Chondrocyte (in vitro differentiated cells): ENCODE measurements at places on chromosomes 6 and 20. TPM values are rescaled to one million over a fixed set of nuclear protein-coding genes. Genes with fewer than 3 reads are reported as not detected.

GRCh38 chr20:24277196-24277595 is 192.2 kb upstream of the SYNDIG1 start:
- no peaks in the 10 kb centered on the region for H3K4me1 ChIP-seq
- no peak overlapping the region for H3K27ac ChIP-seq
- peaks cover 42% of the 10 kb centered on the region for H3K27me3 ChIP-seq
- H3K4me3 ChIP-seq = no peak overlapping the region

DNA sequence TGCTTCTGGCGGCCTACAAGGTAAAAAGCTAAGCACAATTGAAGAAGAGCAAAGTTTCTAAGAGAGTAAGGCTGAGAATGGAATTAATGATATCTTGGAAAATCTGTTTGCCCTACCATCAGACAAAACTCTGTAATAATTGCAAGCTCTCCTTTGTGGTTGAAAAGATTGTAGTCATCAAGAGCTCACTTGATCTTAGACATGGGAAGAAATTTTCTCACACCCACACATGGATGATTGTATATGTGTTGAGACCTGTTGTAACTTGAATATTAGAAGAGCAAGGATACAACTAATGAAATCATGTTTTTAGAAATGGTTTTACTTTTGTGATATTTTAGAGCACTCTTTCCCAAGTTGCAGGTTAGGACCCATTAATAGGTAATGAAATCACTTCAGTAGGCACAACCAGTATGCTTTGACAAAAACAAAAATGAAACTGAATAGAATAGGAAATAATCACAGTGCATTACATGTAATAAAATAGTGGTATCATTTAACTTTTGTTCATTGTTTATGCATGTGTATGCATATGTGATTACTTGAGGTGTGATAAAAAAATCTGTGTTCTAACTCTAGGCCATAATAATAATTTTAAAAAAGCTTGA is 14.0 kb downstream of the DCBLD1 start:
- H3K4me3 ChIP-seq = peak overlapping the region; percentile 21
- H3K27ac ChIP-seq = peak overlapping the region; percentile 84
- DNase-seq = no peak
- H3K27me3 ChIP-seq = no peaks in the 10 kb centered on the region

DNA sequence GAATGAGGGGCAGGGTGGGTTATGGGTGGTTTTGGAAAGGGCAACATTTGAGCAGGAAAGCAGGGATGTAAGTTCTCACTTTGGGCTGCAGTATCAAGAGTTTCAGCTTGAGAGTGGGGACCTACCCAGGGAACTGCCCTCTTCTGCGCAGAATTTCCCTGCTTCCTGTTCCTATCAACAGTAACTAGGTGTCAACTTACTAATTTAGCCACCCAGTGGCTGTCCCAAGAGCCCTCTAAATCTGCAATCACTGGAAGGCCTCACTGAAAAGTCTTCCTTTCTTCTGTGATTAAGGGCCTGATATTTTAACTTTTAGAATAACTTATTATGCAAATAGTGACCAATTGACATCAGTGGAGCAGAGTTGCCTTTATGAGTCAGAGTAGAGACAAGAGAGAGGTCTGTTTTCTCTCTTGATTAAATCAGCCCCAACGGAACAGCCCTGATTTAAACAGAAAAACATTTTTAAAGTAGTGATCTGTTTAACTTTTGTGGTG is 118.2 kb upstream of the RIPOR2 start:
- peaks cover 21% of the 10 kb centered on the region for H3K4me1 ChIP-seq
- no peak overlapping the region for H3K4me3 ChIP-seq
- peaks cover 2% of the 10 kb centered on the region for H3K36me3 ChIP-seq
- H3K27ac ChIP-seq = peak overlapping the region; percentile 91
- DNase-seq = no peak

DNA sequence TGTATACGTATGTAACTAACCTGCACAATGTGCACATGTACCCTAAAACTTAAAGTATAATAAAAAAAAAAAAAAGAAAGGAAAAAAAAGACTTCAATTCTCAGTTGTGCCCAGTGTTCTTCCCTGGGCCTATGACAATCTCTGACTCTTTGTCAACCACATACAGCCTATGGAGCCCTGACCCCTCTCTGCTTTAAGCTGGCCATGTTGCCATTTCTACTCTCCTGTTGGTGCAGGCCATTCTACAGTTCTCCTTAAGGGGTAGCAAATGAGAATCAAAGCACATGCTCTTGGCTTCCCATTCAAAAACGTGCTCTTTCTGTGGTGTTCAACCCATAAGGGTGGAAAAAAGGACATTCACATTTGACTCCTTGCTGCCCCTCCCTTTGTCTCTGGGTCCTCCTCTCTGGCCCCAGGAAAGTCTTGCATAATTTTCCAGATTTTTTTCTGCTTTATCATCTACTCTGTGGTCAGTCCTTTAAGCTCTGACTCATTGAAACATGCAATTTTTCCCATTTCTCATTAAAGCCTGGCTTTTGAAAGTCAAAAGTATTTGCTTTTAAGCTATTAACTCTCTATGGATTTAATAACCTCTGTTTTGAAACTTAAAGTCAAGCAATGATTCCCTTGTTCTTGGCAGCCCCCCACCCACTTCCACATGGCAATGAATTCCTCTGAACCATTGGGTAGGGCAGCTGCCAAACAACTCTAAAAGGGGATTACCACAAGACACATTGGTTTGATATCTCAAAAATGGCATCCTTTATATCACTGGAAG is 208.6 kb upstream of the MCHR2 start:
- DNase-seq = no peak
- no peaks in the 10 kb centered on the region for H3K27me3 ChIP-seq
- peaks cover 13% of the 10 kb centered on the region for H3K4me1 ChIP-seq
- no peak overlapping the region for H3K4me3 ChIP-seq
- peak overlapping the region; percentile 89 for H3K27ac ChIP-seq
- H3K36me3 ChIP-seq = peaks cover 2% of the 10 kb centered on the region

- H3K27ac ChIP-seq = no peak overlapping the region
- DNase-seq = no peak
- H3K36me3 ChIP-seq = no peaks in the 10 kb centered on the region
- no peaks in the 10 kb centered on the region for H3K4me1 ChIP-seq
- no peaks in the 10 kb centered on the region for H3K27me3 ChIP-seq
Observed at GRCh38 chr6:6707143-6707542, 118.6 kb downstream of the LY86 start.

DNA sequence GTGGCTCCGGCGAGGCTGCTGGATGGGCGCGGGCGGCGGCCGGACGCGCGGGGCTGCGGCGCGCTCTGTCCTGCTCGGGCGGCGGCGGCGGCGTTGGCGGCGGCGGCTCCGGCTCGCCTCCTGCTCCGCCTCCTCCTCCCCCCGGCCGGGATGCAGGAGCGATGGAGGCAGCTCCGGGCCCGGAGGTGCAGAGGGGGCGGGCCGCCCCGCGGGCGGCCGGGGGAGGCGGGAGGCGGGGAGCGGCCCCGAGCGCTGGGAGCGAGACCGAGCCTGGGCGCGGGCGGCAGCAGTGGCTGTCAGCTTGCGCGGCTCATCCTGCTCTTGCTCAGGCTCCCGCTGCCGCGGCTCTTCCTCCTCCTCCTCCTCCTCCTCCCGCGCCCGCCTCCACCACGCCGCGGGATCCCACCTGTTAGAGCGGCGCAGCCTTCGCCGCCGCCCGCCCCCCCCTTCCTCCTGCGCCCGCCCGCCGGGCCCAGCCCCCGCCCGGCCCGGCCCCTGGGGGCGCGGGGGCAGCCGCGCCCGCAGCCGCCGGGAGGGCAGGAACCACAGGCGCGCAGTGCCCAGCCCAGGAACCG is at the start of gene NOL4L:
Gene NOL4L (minus strand): TSS at position 323 of the 575 bp plus-strand sequence. CDS start 443 bp downstream, outside the sequence.
- peaks cover 29% of the 10 kb centered on the region for H3K4me1 ChIP-seq
- peak within 1 kb of the TSS; percentile 80 for H3K4me3 ChIP-seq
- H3K27me3 ChIP-seq = peaks cover 4% of the 10 kb centered on the region
- H3K27ac ChIP-seq = peak within 1 kb of the TSS; percentile 49
- H3K36me3 ChIP-seq = no peaks in the 10 kb centered on the region

GRCh38 chr6:23269436-23269835 is 700.1 kb downstream of the HDGFL1 start:
- H3K27ac ChIP-seq = peak overlapping the region; percentile 2
- H3K4me1 ChIP-seq = peaks cover 16% of the 10 kb centered on the region
- DNase-seq = no peak
- no peak overlapping the region for H3K4me3 ChIP-seq

DNA sequence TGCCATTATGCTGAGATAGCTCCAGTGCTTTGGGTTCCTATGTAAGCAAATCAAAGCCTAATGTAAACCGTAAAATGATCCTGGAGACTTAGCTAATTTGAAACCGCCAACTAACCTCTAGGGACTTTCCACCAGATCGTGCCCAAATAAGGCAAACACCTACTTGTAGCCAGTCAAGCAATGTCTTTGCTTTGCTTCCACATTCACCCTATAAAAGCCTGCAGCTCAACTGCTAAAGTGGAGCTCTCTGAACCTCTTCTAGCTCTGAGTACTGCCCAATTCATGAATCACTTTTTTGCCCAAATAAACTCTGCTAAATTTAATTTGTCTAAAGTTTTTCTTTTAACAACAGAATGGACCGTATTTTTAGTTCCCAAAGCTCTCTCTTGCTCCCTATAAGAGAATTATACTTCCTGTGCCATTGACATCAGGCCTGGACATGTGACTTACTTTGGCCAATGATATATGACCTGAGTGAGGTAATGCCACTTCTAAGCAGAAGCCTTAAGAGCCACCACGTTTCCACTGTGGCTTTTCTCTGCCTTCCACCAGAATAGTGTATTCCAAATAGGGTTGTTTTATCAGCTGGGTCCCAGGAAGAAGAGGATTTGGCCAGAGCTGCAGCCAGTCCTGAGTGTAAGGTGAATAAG is 34.8 kb upstream of the PSMF1 start:
- H3K4me3 ChIP-seq = no peak overlapping the region
- no peak for DNase-seq
- H3K4me1 ChIP-seq = no peaks in the 10 kb centered on the region
- H3K36me3 ChIP-seq = no peaks in the 10 kb centered on the region

DNA sequence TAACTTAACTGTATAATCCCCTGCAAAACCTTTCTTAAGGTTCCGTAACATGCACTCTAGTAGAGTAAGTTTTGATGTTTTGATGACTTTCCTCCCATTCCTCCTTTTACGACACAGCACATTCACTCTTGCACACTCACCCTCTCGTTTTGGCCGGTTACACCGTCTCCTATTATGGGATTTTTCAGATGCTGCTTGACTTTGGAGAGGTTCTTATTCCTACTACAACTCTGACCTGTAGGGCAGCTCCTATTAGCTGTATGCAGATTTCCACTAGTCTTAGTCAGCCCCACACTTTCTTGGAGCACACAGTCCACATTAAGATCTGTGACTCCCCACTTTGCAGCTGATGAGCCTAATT is 223.7 kb upstream of the SYNCRIP start:
- no peaks in the 10 kb centered on the region for H3K36me3 ChIP-seq
- H3K4me3 ChIP-seq = no peak overlapping the region
- H3K27me3 ChIP-seq = peaks cover 8% of the 10 kb centered on the region

GRCh38 chr20:58905236-58905635 is 52.7 kb downstream of the GNAS start:
- DNase-seq = no peak
- H3K27me3 ChIP-seq = no peaks in the 10 kb centered on the region
- H3K27ac ChIP-seq = peak overlapping the region; percentile 11
- peaks cover 47% of the 10 kb centered on the region for H3K36me3 ChIP-seq
- no peak overlapping the region for H3K4me3 ChIP-seq

- H3K4me1 ChIP-seq = peaks cover 14% of the 10 kb centered on the region
- H3K4me3 ChIP-seq = peak overlapping the region; percentile 54
- no peak overlapping the region for H3K27ac ChIP-seq
- no peak for DNase-seq
- peaks cover 68% of the 10 kb centered on the region for H3K27me3 ChIP-seq
Observed at GRCh38 chr20:20370094-20370575, 2.2 kb downstream of the INSM1 start.

DNA sequence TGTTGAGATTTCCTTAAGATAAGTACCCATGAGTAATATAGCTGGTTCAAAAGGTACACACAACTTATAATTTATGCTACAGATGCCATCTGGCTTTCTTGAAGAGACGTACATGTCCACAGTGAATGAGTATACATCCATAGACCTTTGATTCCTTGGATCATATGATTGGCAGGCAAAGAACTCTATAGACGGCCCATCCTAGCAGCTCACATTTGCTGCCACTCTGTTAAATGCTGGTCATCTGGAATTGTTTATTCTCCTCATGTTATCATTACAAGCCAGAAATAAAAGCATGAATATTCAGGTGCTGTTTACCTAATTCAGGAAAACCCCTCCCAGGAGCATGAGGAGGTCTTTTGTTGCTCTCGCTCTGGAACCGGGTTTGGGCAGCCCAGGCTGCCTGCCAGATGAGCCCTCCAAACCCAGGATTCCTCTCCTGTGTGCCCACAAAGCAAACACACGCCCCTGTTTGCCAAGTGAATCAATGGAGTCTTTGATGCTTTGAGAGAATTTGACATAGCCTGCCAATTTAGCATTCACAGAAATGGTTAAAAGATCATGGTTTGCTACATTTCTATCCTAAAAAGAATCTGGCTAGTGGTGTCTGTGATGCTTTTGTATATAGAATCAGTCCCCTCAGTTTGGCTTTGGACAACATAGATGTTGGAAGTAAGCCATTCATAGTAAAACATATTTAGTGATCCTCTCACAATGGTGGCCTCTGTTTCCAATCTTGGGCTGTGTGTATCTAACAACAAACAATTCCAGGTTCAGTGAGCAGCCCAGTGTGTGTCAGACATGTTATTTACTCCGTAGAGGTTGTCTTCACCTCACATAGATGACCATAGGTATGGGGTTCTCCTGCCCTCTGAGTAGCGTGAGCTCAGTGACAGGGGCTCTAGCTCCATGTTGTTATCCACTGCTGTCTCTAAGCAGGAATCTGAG is 17.5 kb upstream of the PLCG1 start:
- H3K27me3 ChIP-seq = no peaks in the 10 kb centered on the region
- H3K27ac ChIP-seq = no peak overlapping the region
- DNase-seq = no peak
- H3K4me3 ChIP-seq = no peak overlapping the region
- H3K36me3 ChIP-seq = peaks cover 53% of the 10 kb centered on the region
- peaks cover 14% of the 10 kb centered on the region for H3K4me1 ChIP-seq

- no peak overlapping the region for H3K4me3 ChIP-seq
- H3K27ac ChIP-seq = no peak overlapping the region
- no peaks in the 10 kb centered on the region for H3K27me3 ChIP-seq
- H3K36me3 ChIP-seq = no peaks in the 10 kb centered on the region
- no peak for DNase-seq
Observed at GRCh38 chr6:105619971-105620741, 217.3 kb upstream of the PREP start.

The ADAM33 gene
- 4.1 to 13.1 TPM (median 12.2 TPM) in 3 replicates for total RNA-seq

The TMEM217 gene
- total RNA-seq = 1.8 to 4.5 TPM (median 4.0 TPM) in 3 replicates

The ID4 gene
- 79.9 to 139 TPM (median 136 TPM) in 3 replicates for total RNA-seq

The GTF2H4 gene
- 39.5 to 54.6 TPM (median 40.1 TPM) in 3 replicates for total RNA-seq
